ENCODE measurements at places on chromosomes 7 and 10.

DNA sequence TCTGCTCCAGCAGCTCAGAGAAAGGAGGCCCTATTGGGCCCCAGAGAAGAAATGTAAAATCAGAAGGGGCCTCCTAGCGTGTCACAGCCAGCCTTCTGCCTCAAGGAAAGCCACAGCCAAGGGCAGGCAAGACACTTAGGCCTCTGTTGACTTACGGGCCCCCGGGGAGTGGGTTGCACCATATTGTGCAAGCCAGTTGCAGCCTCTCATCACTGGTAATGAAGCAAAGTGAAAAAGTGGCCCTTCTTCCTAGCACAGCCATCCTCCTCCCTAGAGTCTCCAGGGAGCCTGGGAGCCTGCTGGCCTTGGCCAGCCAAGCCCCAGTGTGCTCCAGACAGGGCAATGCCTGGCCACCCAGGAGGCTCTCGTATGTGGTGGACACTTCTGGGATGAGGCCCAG, 56.2 kb upstream of the GDF10 start:
- DNase-seq = no peak

DNA sequence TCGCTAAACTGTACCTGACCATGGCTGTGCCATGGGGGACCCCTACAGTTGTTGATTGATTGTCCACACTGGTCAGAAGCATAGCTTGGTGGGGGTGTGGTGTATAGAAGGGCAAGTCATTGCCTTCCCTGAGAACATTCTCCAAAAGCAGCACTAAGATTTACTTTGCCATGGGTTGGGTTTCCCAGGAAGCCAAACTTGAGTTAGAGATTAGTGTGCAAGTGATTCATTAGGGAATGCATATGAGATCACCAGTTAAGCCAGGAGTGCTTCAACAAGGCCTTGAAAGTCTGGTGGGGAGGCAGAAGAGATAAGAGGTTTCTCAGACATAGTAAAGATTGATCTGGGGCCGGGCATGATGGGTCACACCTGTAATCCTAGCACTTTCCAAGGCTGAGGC, 21.4 kb upstream of the TPST1 start:
- no peak for DNase-seq

DNA sequence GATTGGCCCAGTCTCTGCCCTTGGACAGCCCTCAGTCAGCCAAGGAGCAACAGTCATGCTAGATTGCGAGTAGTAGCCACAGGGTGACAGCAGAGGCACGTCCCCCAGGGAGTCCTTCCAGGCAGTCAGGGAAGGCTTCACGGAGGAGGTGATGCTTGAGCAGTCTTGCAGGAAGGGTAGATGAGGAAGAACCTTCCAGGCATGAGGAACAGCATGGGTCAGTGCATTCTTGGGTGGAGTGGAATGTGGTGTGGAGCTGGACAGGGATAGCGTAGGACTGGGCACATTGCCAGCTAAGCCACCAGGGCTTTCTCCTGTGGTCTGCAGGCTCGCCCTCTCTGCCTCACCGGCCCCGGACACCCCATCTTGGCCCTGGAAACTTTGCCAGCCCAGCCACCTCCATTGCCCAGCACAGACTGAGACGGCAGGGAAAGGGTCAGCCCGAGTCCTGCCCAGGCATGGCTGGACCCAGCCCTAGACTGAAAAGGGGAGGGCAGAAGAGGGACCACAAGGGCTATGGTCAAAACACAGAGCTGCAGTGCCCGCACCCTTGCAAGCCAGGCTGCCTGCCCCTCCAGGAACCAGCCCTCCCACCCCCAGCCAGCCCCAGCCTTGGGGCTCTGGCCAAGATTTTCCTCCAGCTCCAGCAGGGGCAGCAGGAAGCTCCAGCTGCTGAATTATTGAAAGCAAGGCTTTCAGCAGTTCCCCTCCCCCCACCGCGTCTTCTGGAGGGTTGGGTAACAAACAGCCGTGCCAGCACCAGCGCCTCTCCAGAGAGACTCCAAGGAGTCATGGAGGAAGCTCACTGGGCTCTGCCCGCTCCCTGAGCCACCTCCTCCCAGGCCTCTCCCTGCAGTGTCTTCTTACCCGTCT, 18.7 kb downstream of the SRRM3 start:
- DNase-seq = no peak

DNA sequence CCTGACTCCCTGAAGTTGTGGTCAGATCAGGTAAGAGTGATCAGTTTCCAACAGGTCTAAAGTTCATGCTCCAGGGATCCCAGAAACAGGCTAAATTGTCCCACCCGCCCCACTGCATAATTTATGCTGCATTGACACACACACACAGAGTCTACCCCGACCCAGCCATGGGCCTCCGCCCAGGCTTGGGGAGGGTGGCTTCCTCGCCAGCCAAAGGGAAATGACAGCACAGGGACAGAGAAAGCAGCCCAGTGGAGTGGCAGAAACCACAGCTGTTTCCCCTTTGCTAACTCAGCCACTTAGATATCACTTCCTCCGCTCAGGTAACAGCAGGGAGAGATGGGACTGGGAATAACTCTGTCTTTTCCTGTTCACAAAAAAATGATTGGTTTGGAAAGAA, 9.4 kb downstream of the SH3PXD2A start:
- DNase-seq = no peak

DNA sequence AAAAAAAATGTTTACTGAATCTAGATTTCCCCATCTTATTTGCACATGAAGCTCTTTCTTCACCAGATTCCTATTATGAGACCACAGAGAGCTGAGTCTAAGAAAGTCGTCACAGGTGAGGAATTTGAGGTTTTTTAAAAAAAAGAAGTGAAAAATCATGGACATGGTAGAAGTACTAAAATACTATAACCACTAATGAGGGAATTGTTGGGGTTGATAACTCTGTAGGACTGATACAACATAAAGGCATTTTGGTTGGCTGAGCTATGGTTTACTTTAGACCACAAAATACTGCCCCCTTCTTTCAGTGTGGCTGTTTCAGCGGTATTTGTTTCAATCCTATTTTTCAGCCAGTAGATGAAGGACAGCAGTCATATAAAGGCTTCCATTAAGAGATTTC, 1111.3 kb downstream of the TYW1 start:
- DNase-seq = no peak

DNA sequence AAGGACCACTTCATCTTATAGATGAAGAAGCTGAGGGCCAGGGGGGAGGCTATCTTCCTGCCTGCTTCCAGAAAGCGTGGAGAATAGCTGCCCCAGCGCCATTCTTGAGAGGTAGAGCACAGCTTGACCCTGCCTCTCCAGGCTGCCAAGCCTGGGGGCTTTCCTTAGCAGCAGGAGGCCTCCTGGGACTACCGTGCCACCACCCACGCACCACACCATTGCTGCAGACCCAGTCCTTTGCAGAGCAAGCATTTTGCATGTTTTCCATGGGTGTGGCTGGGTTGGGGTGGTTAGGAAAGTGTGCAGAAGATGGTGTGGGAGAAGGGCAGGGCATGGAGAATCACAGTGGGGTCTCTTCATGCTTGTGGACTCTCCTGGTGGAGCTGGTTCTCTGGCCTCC, 64.9 kb downstream of the TBXAS1 start:
- no peak for DNase-seq

DNA sequence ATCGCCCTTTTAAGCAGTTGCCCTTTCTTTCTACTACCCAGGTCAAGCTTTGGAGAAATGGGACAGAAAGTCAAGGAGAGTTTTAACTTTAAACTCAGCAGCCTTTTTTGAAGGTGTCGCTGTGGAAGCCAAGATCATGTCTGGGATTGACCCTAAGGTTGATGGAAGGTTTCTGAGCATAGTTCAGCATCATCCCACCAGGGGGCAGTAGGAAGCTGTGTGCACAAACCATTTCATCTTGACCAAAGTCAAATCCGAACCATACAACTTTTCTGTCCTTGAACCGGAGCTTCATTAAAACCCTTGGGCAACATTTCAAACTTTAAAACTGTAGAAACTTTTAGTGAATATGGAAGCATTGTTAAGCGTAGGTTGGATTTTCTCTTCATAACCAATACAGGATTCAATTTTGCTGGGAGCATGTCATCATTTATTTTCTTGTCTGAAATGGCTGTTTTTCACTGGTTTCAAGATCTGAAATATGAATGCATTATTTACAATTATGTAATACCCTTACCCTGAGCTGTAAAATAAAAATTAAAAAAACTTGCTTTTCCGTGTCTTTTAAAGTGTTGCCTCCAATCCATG, 214.4 kb upstream of the KIAA1217 start:
- DNase-seq = peak; percentile 64

- no peak for DNase-seq
These were observed 257.3 kb downstream of the LRMDA start for GRCh38 chr10:75688506-75689300.

DNA sequence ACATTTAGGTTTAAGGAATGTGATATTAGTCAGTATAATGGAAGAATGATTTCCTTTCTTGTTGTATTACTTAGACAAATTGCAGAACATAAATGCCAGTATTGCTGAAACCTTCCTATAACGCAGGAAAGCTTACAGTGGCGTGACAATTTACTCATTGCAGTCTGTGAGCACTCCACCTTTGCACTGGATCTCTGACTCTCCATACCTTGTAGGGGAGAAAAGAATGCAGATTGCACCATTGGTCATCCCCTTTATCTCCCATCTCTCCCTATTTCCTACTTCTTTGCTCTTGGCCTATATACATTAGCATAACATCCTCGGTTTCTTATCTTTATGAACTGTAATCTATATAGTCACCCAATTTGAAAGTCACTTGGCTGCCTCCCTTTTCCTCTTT, 28.1 kb upstream of the HYAL4 start:
- no peak for DNase-seq

- no peak for DNase-seq
These were observed 579 bp downstream of the IDI1 start for GRCh38 chr10:1048349-1048731.

- no peak for DNase-seq
These were observed 164.4 kb downstream of the MDFIC start for GRCh38 chr7:115086146-115086841.

GRCh38 chr10:126734015-126734414, 63.5 kb upstream of the C10orf90 start:
- no peak for DNase-seq

DNA sequence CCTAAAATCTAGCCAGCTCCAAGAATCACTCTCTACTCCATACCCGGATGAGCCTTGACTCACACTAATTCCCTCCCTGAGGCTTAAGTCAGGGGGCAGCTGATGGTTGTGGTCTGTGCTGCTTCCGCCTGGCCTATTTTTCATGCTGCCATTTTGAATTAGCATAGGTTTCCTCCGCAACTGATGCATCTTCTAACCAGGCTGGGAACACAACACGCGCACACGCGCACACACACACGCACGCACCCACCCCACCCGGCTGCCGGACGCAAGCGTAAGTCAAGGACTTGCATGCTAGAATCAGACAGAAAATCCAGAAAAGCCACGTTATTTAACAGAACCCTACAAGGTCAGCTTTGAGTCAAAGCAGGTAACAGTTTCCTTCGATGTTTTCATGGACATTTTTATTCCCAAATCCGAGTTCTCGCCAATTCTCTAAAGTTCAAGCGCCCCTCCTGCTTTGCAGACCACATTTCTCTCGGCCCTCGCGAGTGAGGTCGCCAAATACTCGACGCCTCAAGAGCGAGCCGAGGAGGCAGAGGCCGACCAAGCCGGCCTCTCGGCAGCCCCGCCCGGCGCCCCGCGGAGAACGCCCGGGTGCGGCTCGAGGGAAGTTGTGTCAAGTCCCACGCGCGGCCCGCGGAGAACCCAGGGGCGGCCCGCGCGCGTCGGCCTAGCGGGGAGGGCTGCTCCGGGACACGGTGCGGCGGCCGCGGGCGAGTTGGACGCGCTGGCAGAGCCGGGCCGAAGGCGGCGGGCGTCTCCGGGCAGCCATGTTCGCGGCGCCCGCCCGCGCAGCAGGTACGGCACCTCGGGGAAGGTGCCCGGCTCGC, 961 bp downstream of the SCRN1 start:
- peak; percentile 63 for DNase-seq

GRCh38 chr7:36568452-36568849, 155.8 kb downstream of the AOAH start:
- DNase-seq = no peak

DNA sequence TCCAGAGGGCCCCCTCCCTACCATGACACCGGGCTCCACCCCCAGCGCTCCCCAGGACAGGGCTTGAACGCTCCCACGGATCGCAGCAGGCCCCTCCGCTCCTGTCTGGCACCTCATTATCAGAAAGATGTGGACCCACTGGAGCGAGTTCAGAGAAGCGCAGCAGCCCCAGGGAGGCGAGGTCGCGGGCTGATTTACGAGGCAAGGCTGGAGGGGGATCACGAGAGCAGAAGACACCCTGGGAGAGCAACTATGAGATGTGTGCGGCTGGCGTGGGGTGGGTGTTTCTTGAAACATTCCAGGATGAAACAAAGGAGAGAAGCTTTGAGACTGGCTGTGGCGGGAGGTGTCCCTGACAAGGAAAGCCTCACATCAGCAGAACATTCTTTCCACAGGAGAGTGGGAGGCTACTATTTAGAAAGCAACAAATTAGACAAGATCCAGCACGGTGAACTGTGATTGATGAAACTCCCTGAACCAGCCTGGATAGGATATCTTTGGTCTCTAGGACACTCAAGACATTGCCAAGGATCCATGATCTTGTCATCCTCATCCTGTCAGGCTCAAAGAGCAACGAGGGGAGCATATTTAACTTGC, 66.0 kb downstream of the JCAD start:
- no peak for DNase-seq

GRCh38 chr7:90797596-90797995, 201.5 kb downstream of the CDK14 start:
- DNase-seq = no peak

DNA sequence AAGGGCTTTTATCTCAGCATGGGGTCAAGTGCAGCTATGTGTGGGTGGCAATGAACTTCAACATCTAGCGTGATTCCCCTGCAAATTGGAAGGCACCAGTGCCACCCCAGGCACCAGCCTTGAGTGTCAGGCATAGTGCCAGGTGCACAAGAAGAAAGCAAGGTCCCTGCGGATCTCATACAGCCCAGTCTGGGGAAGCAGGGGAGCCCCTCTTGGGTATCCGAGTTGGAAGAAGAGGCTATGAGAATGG, 269.0 kb downstream of the RPS24 start:
- no peak for DNase-seq

DNA sequence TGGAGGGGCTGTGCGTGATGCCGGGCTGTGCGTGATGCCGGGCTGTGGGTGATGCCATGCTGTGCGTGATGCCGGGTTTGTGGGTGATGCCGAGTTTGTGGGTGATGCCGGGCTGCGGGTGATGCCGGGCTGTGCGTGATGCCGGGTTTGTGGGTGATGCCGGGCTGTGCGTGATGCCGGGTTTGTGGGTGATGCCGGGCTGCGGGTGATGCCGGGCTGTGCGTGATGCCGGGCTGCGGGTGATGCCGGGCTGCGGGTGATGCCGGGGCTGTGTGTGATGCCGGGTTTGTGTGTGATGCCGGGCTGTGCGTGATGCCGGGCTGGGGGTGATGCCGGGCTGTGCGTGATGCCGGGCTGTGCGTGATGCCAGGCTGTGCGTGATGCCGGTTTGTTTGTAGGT, 128.9 kb downstream of the FAM53B start:
- DNase-seq = no peak

DNA sequence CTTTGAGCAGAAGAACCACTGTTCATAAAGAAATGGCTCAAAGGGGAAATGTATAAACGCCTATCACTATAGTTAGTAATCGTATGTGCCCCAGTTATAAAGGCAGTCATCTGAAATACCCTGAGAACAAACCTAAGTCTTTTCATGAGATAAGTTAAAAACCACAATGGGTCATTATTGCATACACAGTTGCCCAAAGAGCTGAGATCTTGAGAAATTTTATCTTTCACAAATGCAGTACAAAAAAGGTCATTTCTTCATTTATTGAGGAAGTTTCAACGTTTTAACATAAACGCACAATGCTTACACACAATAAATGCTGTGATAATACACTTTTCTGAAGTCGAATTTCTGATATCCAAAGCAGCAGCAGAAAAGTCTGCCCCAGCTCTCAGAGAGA, 114.4 kb downstream of the MICU1 start:
- no peak for DNase-seq

GRCh38 chr7:9718071-9718661, 1255.5 kb upstream of the PHF14 start:
- DNase-seq = no peak
